A549 treated with ZK216348 at 1 μM for 4 hours (cell line): ENCODE measurements at places on chromosomes 1 and 21. TPM values are rescaled to one million over a fixed set of nuclear protein-coding genes. Genes with fewer than 3 reads are reported as not detected.

The IFI44L gene
- total RNA-seq = 0.02 to 0.05 TPM in 2 of 5 replicates, not detected in the others

The KRTAP7-1 gene
- total RNA-seq = not detected in 5 replicates

The KRTAP19-8 gene
- total RNA-seq = not detected in 5 replicates

The SYCP1 gene
- not detected in 5 replicates for total RNA-seq

The PIGR gene
- not detected in 5 replicates for total RNA-seq

The PLD5 gene
- 1.3 to 3.8 TPM (median 2.1 TPM) in 5 replicates for total RNA-seq

The KRTAP19-1 gene
- total RNA-seq = not detected in 5 replicates

The CR1 gene
- not detected in 5 replicates for total RNA-seq

The FNBP1L gene
- total RNA-seq = 11.7 to 26.1 TPM (median 23.9 TPM) in 5 replicates

The TXLNA gene
- total RNA-seq = 26.4 to 30.0 TPM (median 29.2 TPM) in 5 replicates

The SELENBP1 gene
- total RNA-seq = 5.1 to 7.6 TPM (median 6.9 TPM) in 5 replicates

The NOS1AP gene
- 0.18 to 0.76 TPM (median 0.42 TPM) in 5 replicates for total RNA-seq

The PCNT gene
- total RNA-seq = 11.1 to 16.0 TPM (median 14.8 TPM) in 5 replicates

The LRRC38 gene
- 0.11 TPM in 1 of 5 replicates, not detected in the others for total RNA-seq

The TESK2 gene
- 0.09 to 0.33 TPM (median 0.13 TPM) in 5 replicates for total RNA-seq

The BSND gene
- not detected in 5 replicates for total RNA-seq

The C1QA gene
- not detected in 5 replicates for total RNA-seq

The FMO5 gene
- total RNA-seq = 0.08 to 0.68 TPM (median 0.38 TPM) in 5 replicates
